Suprapubic skin (tissue), 4 donors: ENCODE measurements at places on chromosomes 13 and 19.
A peak's percentile ranks its signal among the peaks of the same experiment; 100 is the strongest.

DNA sequence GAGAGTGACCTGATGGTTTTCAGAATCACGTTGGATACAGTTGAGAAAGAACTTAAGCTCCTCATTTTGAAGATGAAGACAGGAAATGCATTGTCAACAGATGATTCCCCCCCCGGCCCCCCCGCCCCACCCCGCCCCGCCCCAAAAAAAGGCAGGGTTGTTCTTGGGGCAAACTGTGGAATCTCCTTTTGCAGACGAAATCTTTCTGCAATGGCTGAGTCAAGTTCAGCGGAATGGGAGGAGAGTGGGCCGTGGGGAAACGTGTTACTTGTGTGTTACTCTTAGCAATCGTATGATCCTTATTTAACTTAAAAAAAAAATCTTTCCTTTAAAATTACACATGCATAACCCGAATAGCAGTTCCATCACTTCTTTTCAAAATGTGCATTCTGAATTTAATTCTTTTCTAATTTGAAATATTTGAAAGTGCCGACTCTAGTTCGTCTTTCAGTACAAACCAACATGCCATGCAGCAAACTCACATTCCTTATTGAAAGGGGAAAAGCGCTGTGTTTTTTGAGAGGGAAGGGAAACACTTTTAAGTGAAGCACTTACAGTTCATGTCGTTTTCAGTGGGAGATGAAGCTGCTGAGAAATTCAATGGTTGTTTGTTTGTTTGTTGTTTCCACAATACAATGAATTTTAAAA lies 348.5 kb upstream of the ARGLU1 start:
- DNase-seq = no peak
- no peaks in the 10 kb centered on the region for H3K27me3 ChIP-seq
- H3K4me1 ChIP-seq = peaks cover 15% of the 10 kb centered on the region
- H3K4me3 ChIP-seq = no peak overlapping the region
- peak overlapping the region; percentile 90 for H3K27ac ChIP-seq

DNA sequence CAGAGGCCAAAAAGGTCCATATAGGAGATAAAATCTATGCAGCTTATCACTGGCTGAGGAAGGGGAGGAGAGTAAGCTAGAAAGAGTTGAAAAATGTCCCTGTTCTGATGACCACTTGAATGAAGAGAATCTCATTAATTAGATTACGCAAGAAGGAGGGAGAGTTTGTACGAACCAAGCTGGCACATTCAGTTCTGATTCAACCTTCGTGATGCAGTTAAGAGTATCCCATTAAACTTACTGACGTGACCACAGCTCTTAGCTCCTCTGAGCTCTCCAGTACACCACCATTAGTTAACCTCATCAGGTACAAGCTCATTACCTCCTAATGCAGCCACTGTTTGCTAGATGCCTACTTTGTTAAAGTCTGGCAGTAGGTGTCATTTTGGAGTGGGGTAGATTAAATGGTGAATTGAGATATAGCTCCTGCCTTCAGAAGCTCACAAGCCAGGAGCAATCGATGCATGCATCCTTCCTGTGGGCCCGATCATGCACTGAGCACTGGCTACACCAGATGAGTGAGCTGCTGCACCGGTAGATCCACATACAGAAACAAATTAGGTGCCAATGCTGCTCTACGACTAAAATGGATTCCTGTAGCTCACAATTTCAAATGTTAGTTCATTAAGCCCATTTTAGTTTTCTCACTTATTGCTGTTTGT lies 458.3 kb downstream of the COG6 start:
- no peak for DNase-seq
- H3K4me1 ChIP-seq = peaks cover 34% of the 10 kb centered on the region
- no peaks in the 10 kb centered on the region for H3K27me3 ChIP-seq
- H3K4me3 ChIP-seq = no peak overlapping the region

GRCh38 chr19:55386493-55386971 lies 800 bp downstream of the RPL28 start:
- peak overlapping the region; percentile 81 for H3K27ac ChIP-seq
- peaks cover 60% of the 10 kb centered on the region for H3K4me1 ChIP-seq
- H3K36me3 ChIP-seq = peaks cover 44% of the 10 kb centered on the region
- H3K27me3 ChIP-seq = no peaks in the 10 kb centered on the region
- H3K4me3 ChIP-seq = peak overlapping the region; percentile 87

DNA sequence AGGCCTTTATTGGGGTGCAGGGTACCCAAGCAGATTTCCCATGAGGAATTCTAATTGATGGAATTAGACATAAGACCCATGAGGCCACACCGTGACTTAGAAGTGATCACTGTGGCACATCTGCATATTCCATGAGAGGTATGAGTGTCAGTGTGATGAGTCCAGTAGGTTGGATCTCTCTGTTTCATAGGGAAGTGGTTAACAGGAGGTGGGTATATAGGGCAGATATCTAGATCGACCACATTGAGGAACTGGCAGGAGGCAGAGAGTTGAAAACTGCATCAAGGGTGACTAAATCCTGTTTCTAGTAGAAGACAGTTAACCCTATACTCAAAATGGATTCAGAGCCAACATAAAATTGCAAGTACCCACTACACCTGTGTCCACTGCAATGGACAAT lies 68.6 kb upstream of the MIR17HG start:
- no peak overlapping the region for H3K27ac ChIP-seq
- no peaks in the 10 kb centered on the region for H3K36me3 ChIP-seq
- DNase-seq = no peak
- no peaks in the 10 kb centered on the region for H3K27me3 ChIP-seq
- no peak overlapping the region for H3K4me3 ChIP-seq
- H3K4me1 ChIP-seq = no peaks in the 10 kb centered on the region

DNA sequence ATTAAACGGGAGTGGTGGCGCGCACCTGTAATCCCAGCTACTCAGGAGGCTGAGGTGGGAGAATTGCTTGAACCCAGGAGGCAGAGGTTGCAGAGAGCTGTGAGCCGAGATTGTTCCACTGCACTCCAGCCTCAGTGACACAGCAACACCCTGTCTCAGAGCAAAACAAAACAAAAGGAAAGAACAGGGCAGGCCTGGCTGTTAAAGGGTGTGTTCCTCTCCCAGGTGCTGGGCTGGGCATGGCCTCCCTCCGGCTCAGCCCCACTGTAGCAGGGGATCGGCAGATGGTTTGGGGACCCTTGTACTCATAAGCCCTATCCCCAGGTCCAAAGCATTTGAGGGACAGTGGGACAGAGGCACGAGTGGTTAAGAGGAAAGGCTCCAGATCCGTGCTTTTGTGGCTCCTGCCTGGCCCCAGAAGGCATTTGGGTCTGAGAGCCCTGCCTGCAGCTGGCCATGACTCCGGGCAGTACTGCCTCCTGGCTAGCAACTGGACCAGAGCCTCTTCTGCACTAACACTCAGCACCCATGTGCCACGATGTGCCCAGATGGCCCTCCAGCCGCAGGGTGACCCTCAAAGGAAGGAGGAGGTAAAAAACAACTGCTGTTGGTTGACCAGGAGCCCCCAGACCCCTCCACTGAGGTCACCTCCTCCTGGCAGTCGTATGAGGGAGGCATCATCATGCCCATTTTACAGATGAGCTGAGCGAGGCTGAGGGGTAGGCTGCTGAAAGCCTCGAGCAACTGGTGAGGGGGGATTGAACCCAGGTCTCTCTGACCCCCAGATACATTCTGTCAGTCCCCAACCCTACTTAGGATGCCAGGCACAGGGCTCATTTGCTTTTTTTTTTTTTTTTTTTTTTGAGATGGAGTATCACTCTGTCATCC lies 10.0 kb downstream of the RFX1 start:
- H3K27ac ChIP-seq = no peak overlapping the region
- no peak overlapping the region for H3K4me3 ChIP-seq
- no peaks in the 10 kb centered on the region for H3K27me3 ChIP-seq
- DNase-seq = no peak
- H3K4me1 ChIP-seq = peaks cover 16% of the 10 kb centered on the region
- peaks cover 10% of the 10 kb centered on the region for H3K36me3 ChIP-seq

- H3K4me3 ChIP-seq = no peak overlapping the region
- H3K36me3 ChIP-seq = no peaks in the 10 kb centered on the region
- DNase-seq = no peak
- H3K27me3 ChIP-seq = no peaks in the 10 kb centered on the region
- H3K27ac ChIP-seq = peak overlapping the region; percentile 41
Measured at GRCh38 chr13:72960541-72960940, 98.3 kb upstream of the KLF5 start.

- no peak overlapping the region for H3K4me3 ChIP-seq
- peaks cover 6% of the 10 kb centered on the region for H3K4me1 ChIP-seq
- H3K27me3 ChIP-seq = no peaks in the 10 kb centered on the region
- H3K36me3 ChIP-seq = no peaks in the 10 kb centered on the region
- DNase-seq = no peak
Measured at GRCh38 chr13:50428183-50428877, 413.1 kb downstream of the KCNRG start.

DNA sequence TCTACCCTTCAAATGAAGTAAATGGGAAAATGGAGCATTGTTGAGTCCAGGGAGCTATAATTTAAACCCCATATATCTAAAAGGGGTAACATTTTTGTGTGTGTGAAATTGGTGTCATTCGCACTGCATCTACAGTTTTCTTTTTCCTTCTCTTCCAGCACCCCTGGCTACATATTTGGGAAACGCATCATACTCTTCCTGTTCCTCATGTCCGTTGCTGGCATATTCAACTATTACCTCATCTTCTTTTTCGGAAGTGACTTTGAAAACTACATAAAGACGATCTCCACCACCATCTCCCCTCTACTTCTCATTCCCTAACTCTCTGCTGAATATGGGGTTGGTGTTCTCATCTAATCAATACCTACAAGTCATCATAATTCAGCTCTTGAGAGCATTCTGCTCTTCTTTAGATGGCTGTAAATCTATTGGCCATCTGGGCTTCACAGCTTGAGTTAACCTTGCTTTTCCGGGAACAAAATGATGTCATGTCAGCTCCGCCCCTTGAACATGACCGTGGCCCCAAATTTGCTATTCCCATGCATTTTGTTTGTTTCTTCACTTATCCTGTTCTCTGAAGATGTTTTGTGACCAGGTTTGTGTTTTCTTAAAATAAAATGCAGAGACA lies 28.6 kb downstream of the ALOX5AP start:
- no peak overlapping the region for H3K27ac ChIP-seq
- no peak for DNase-seq
- no peaks in the 10 kb centered on the region for H3K27me3 ChIP-seq
- H3K36me3 ChIP-seq = no peaks in the 10 kb centered on the region
- H3K4me1 ChIP-seq = no peaks in the 10 kb centered on the region

- no peaks in the 10 kb centered on the region for H3K36me3 ChIP-seq
- no peak overlapping the region for H3K4me3 ChIP-seq
- H3K4me1 ChIP-seq = peaks cover 9% of the 10 kb centered on the region
- peaks cover 20% of the 10 kb centered on the region for H3K27me3 ChIP-seq
Measured at GRCh38 chr19:55287361-55288079, 3.7 kb downstream of the BRSK1 start.

DNA sequence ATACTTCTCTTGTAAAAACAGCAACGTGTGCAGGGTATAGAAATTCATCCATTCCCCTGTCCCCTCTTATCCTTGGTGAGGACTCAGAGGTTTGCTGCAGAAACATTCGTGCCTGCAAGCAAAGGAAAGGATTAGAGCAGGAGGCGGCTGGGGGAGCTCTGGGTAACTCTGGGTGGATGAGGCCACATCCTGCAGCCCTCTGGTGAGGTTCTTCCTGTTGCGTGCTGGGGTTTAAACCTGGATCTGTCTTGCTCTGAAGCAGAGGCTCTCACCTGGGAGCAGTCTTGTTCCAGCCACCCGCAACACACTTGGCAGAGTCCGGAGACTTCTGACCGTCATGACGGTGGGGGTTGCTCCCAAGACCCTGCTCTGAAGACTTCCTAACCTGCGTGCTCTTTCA lies 69.2 kb downstream of the ATP11A start:
- peaks cover 3% of the 10 kb centered on the region for H3K36me3 ChIP-seq
- no peak for DNase-seq
- H3K27me3 ChIP-seq = no peaks in the 10 kb centered on the region
- H3K4me1 ChIP-seq = no peaks in the 10 kb centered on the region
- no peak overlapping the region for H3K27ac ChIP-seq
- H3K4me3 ChIP-seq = no peak overlapping the region

- H3K27me3 ChIP-seq = no peaks in the 10 kb centered on the region
- H3K4me3 ChIP-seq = no peak overlapping the region
- peak overlapping the region; percentile 41 for H3K27ac ChIP-seq
- peak; percentile 44 for DNase-seq
- peaks cover 30% of the 10 kb centered on the region for H3K4me1 ChIP-seq
- H3K36me3 ChIP-seq = no peaks in the 10 kb centered on the region
Measured at GRCh38 chr13:30739761-30740642, 4.7 kb downstream of the ALOX5AP start.

GRCh38 chr13:33072282-33072681 lies 56.1 kb downstream of the KL start:
- H3K27me3 ChIP-seq = no peaks in the 10 kb centered on the region
- H3K4me1 ChIP-seq = no peaks in the 10 kb centered on the region
- H3K36me3 ChIP-seq = no peaks in the 10 kb centered on the region
- no peak for DNase-seq

GRCh38 chr19:7618771-7619510 lies 10.4 kb downstream of the XAB2 start:
- H3K4me3 ChIP-seq = peak overlapping the region; percentile 9
- DNase-seq = no peak
- peaks cover 30% of the 10 kb centered on the region for H3K4me1 ChIP-seq
- H3K36me3 ChIP-seq = peaks cover 79% of the 10 kb centered on the region
- peak overlapping the region; percentile 69 for H3K27ac ChIP-seq

DNA sequence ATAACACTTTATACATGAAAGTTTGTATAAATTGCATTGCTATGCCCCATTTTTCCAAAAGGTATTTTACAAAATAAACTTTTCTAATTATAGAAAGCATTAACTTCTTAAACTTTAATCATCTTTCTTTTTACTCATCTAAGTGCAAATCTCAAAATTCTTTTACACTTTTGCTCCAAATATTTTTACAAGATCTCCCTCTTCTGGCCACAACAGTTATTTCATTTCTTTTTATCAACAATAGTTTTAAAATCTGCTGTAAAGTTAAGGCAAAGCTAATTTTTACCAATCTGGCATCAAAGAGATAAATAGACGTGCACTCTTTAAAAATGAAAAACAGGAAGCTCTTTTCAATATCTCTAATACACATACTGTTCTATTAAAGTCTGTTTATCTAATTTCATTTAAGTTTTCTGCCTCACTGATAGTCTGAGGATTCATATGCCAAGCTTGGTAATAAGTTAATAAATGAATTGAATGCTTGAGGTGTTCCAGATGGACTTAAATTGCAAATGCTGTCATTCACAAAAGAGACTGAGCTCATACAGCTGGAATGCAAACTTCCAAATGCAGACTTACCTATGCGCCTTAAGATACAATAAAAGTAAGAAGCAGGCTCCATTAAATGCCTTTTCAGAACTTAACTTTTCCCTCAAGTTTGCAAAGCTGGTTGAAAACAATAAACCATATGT lies 583.0 kb upstream of the ATXN8OS start:
- H3K27me3 ChIP-seq = no peaks in the 10 kb centered on the region
- no peak overlapping the region for H3K4me3 ChIP-seq
- DNase-seq = no peak
- H3K36me3 ChIP-seq = no peaks in the 10 kb centered on the region
- no peaks in the 10 kb centered on the region for H3K4me1 ChIP-seq

GRCh38 chr19:17294051-17294891 lies 9.0 kb downstream of the ABHD8 start:
- no peak for DNase-seq
- H3K36me3 ChIP-seq = peaks cover 6% of the 10 kb centered on the region
- peaks cover 14% of the 10 kb centered on the region for H3K4me1 ChIP-seq
- no peak overlapping the region for H3K27ac ChIP-seq
- H3K27me3 ChIP-seq = no peaks in the 10 kb centered on the region
